ENCODE measurements at places on chromosomes 2 and 18.

GRCh38 chr2:65430603-65431420 lies 1.6 kb downstream of the SPRED2 start:
- DNase-seq = peak; percentile 47

DNA sequence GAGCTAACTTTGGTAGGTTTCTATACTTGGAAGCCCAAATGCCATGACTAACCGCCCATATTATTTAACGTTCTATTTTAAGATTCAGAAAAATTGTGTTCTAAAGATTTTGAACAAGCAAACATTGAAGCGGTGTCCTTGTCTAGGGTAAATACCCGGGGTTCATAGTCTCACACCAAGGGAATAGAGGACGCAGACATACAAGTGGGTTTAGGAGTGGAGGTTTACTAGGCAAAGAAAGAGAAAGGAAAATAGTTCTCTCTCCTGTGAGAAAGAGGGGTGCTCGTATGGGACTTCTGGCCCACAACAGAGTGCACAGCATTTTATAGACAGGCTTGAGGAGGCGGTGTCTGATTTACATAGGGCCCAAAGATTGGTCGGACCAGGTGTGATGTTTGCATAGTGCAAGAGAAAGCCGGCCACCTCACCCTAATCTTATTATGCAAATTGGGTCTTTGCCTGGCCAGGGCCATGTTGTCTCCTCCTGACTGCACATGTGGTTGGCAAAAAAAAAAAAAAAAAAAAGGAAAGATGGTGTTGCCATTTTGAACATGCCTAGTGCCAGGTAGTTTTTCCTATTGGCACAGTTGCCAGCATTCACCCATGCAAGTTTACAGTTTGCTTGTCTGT lies 1062.6 kb downstream of the LRP1B start:
- no peak for DNase-seq

GRCh38 chr18:13890761-13891361 lies 24.5 kb downstream of the MC2R start:
- no peak for DNase-seq

GRCh38 chr2:225137971-225138370 lies 95.7 kb upstream of the DOCK10 start:
- no peak for DNase-seq

DNA sequence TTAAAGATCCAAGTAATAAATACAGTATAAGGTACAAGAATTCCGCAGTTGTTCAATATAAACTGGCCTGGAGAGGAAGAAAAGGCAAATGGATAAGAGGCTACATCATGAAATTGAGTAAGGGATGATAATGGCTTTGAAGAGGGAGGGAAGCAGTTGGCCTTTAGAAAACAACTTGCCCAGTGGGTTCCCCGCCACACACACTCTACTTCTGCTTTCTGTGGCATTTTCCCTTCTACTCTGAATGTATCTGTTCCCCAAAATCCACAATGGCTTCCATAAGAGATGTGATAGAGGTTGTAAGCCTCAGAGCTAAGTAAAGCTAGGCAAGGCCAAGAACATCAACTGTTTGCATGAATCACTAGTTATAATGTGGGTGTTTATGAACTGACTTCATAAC lies 221.3 kb downstream of the MBD2 start:
- no peak for DNase-seq

DNA sequence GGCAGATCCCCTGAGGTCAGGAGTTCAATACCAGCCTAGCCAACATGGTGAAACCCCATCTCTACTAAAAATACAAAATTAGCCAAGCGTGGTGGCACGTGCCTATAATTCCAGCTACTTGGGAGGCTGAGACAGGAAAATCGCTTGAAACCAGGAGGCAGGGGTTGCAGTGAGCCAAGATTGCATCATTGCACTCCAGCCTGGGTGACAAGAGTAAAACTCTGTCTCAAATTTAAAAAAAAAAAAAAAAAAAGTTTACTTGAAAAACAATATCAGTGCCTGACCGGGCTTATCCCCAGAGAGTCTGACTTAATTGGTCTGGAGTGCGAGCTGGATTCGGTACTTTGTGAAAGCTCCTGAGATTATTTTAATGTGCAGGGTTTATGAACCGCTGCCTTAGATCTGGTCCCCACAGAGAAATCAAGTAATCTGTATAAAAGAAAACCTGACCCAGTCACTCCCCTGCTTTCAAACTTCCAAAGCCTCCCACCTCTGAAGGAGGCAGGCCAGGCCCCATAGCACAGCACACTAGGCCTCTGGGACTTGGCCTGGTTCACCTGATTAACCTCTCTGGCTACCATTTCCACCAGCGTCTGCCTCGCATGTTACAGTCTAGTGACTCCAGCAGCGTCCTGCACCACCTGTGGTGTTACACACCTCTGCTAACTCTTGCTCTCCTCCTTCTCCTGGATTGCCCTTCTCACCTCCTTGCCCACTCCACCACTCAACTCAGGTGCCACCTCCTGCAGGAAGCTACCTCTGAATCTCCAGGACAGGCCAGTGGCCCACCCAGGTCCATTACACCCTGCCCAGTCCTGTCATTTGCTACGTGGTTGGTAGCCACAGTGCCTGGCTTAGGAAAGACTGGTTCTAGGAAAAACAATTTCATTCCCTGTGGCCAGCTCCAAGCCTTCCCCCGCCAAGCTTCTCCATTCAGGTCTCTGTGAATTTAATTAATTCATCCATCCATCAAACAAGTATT lies 114.3 kb upstream of the PPP1CB start:
- DNase-seq = no peak

DNA sequence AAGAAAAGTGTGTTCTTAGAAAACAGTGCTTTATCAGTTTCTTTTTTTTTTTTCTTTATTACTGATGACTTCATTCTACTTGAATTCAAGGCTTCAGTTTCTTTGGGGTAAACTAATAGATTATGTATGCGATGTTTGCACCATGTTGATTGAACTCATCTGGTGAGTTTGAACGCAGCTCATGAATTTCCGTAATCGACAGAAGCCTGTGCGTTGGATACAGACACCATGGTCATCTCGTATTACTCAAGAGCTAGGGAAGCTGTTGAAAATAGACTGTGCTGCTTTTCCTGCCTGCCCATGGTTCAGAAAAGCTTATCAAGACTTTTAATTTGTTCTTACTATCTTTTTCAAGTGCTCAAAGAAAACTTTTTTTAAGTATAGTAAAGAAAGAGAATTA lies 185.5 kb upstream of the NRP2 start:
- DNase-seq = peak; percentile 61

DNA sequence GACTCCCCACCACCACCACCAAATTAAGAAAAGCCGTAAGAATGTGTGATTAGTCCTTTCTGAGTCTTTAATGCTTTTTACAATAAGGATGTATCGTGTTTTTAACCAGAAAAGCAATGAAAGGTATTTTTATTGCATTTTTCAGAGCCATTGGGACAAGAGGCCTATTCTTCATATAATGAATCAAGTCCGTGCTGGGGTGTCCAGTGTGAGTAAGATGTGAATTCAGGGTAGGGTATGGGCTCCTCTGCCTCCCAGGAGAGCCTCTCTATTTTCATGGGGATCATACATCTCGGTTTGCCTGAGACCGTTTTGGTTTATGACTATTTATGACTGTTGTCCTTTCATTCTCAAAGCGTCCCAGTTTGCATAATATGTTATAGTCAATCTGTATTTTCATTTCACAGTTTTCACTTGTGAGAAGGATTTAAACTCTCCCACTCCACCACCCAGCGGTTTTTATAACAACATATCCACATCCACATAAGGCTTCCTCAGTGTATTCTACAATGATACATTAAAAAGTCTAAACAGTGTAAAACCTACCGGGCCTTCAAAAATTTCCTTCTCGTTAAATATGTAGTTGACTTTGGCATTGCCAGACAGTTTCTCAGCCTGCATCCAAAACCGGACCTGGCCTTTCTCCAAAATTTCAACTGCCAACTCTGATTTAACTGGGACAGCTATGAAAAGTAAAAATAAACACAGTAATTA lies 80.8 kb upstream of the LPIN2 start:
- DNase-seq = no peak

GRCh38 chr2:180343528-180344345 lies 336.6 kb upstream of the CWC22 start:
- no peak for DNase-seq

- DNase-seq = no peak
Measured at GRCh38 chr2:222751821-222752719, 80.6 kb downstream of the MOGAT1 start.

GRCh38 chr2:35343135-35343534 lies 1012.4 kb upstream of the CRIM1 start:
- DNase-seq = no peak

GRCh38 chr2:10028407-10028987 lies 14.9 kb upstream of the KLF11 start:
- DNase-seq = no peak

DNA sequence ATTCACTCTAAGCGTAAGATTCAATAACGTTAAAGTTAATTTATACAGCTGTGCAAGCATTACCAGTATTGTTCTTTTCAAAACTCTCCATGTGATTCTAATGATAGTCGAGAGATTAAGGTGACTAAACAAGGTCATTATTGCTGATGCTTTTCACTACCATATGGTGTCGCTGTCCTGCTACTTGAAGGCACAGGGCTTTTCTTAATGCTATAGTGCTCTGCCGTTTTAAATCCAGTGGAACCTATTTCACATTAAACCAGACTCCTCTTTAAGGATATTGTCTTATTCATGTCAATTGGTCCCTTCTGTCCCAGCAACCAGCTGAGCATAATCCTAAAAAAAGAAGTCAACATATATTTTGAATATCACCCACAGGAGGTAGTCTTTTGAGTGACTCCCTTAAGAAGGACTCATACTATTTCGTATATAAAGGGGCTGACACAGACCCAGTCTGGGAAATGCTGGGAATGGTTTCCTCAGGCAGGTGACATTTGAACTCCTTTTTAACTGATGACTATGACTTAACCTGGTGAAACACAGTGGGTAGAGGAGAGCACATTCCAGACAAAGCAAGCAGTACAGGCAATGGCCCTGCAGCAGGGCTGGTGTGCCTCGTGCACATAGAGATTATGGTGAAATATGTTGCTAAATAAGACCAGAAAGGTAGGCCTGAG lies 53.9 kb upstream of the CYTIP start:
- DNase-seq = peak; percentile 52

DNA sequence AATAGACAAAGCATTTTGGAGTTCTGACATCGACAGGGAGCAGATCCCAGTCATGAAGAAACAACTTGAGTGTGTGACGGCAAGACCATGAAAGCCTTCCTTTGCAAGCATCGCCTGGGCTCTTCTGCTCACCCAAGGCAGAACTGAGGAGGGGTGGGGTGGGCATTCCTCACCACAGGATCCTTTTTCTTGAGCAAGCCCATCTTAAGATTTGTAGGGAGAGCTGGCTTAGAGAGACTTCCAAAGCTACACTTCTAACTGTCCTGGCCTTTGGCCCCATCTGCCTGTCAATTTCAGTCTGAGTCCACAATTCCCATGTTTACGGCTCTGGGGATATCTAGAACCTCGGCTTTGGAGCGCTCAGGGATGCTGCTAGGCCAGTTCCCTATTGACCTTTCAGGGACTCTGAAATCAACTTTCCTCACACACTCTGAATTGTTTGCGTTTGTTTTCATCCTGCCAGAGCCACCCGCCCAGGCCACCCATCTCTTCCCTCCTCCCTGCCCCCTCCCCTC lies 3.7 kb downstream of the KLHL14 start:
- DNase-seq = no peak

DNA sequence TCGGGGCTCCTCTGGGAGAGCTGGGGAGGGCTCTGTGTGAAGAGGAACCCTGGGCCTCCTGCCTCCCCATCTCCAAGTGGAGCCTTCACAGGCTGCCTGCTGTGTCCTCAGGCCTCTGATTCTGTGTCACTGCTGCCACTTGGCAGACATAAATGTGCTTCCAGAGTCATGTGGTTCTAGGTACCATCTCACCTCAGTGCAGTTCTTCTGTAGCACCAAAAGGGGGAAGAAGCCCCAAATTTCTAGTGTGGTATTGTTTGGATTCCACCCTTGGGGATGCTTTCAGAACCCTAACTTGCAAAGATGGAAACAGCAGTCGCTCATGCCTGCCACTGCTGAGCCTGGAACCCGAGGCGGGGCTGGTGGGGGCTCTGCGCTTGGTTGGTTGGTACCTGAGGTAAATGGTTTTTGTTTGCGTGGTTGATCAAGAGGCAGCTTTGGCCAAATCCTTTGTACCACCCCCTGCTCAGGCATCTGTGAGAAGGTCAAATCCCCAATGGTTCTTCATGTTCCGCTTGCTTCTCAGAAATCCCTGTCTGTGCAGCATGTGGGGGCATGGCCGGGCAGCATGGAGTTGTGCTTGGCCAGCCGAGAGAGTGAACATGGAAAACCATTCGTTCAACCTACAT lies 27.5 kb downstream of the COA5 start:
- DNase-seq = no peak

GRCh38 chr2:45250176-45250575 lies 240.9 kb upstream of the SIX2 start:
- no peak for DNase-seq

GRCh38 chr2:136183097-136183496 lies 65.1 kb upstream of the CXCR4 start:
- no peak for DNase-seq
